ENCODE measurements at places on chromosomes 13 and 19. TPM values are rescaled to one million over a fixed set of nuclear protein-coding genes. Genes with fewer than 3 reads are reported as not detected.

The RGL3 gene
- 2.2 TPM for total RNA-seq

The FUT3 gene
- total RNA-seq, result not detected

The RFX2 gene
- 8.4 TPM for total RNA-seq

The FXYD1 gene
- not detected for total RNA-seq

The CEACAM7 gene
- total RNA-seq, result not detected

The ZNF726 gene
- 0.44 TPM for total RNA-seq

The SHISA7 gene
- not detected for total RNA-seq

The SKA3 gene
- 14.6 TPM for total RNA-seq

The PSG1 gene
- total RNA-seq, result 0.22 TPM

The ANKRD24 gene
- total RNA-seq, result 0.17 TPM

The SPTBN4 gene
- 0.70 TPM for total RNA-seq

The CEACAM8 gene
- total RNA-seq, result not detected

The ENOX1 gene
- total RNA-seq, result 0.97 TPM

The ZNF878 gene
- not detected for total RNA-seq

The PEAK3 gene
- total RNA-seq, result not detected

The SPPL2B gene
- 27.2 TPM for total RNA-seq

The ZNF568 gene
- total RNA-seq, result 1.1 TPM

The RSPH6A gene
- not detected for total RNA-seq

The CD70 gene
- 21.5 TPM for total RNA-seq

The CRLF1 gene
- 2.6 TPM for total RNA-seq

The TGFBR3L gene
- not detected for total RNA-seq

The SOX1 gene
- total RNA-seq, result not detected

The SYCN gene
- total RNA-seq, result not detected

The IL12RB1 gene
- total RNA-seq, result not detected

The TEAD2 gene
- total RNA-seq, result 20.4 TPM

The ZIC2 gene
- total RNA-seq, result 8.1 TPM

The DOCK6 gene
- total RNA-seq, result 11.8 TPM

The LENG8 gene
- 52.4 TPM for total RNA-seq

The C19orf33 gene
- 705 TPM for total RNA-seq

The LRRC25 gene
- not detected for total RNA-seq

The ZIC5 gene
- total RNA-seq, result 2.6 TPM

The METTL21C gene
- total RNA-seq, result not detected

The VSTM2B gene
- total RNA-seq, result not detected

The DIRAS1 gene
- 4.2 TPM for total RNA-seq

The TMEM272 gene
- total RNA-seq, result not detected

The RAVER1 gene
- 28.3 TPM for total RNA-seq

The ZNF581 gene
- total RNA-seq, result 46.8 TPM

The ZNF528 gene
- total RNA-seq, result 0.19 TPM

The HIPK4 gene
- 0.32 TPM for total RNA-seq

The NCAN gene
- not detected for total RNA-seq

The YJEFN3 gene
- total RNA-seq, result 4.4 TPM

The TMC4 gene
- total RNA-seq, result 1.6 TPM

The C2CD4C gene
- 0.46 TPM for total RNA-seq

The PROSER3 gene
- total RNA-seq, result 31.4 TPM

The ZNF541 gene
- total RNA-seq, result not detected

The TDRD12 gene
- 0.20 TPM for total RNA-seq

The C1QTNF9B gene
- not detected for total RNA-seq

The ZNF442 gene
- total RNA-seq, result not detected

The ZNF155 gene
- total RNA-seq, result 2.7 TPM

The KLK7 gene
- total RNA-seq, result not detected

The ERFL gene
- total RNA-seq, result 0.35 TPM

The PPP1R15A gene
- 100 TPM for total RNA-seq

The CATSPERD gene
- not detected for total RNA-seq

The SHD gene
- total RNA-seq, result not detected

The IFNL2 gene
- not detected for total RNA-seq

The TNFSF13B gene
- total RNA-seq, result 0.13 TPM

The LYPD3 gene
- total RNA-seq, result 0.36 TPM
